Pulmonary artery endothelial cell (primary cell): ENCODE measurements at places on chromosomes 2 and 18.

DNA sequence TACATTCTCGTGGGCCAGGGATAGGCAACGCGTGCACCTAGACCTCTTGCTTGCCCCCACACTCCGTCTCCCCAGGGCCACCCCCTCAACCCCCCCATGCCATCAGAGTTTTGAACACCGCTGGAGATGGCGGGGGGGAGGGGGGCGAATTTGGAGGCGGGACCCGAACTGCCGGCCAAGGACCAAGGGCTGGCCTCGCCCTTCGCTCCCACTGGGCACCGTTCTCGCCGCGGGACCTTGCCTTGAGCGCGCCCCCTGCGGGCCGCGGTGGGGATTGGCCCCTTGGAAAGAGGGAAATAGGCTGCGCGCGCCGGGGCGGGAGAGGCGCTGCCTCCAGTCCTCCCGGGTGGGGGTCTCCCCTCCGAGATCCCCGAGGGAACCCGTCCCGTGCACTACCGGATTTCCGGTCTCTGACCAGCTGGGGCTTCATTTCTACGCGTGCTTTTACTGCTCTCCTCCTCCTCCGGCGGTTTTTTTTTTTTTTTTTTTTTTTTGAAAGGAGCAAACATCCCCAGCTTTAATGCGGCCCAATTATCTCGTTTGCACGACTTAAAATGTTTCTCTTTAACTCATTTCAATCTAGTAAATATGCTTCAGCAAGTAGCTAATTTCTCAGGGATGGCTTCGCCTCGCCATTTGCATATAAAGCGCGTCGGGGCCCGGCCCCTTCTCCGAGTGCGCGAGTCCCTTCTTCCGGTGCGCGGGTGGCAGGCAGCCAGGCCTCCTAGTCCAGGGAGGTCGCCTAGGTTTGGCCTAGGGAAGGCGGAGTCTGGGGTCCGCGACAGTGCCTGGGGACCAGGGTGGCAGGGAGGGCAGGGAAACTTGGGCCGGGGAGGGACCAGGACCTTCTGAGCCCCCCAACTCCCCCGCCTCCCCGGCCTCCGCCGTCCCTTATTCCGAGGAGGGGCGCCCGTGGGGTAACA, 10.0 kb upstream of the GBX2 start:
- no peak for DNase-seq

DNA sequence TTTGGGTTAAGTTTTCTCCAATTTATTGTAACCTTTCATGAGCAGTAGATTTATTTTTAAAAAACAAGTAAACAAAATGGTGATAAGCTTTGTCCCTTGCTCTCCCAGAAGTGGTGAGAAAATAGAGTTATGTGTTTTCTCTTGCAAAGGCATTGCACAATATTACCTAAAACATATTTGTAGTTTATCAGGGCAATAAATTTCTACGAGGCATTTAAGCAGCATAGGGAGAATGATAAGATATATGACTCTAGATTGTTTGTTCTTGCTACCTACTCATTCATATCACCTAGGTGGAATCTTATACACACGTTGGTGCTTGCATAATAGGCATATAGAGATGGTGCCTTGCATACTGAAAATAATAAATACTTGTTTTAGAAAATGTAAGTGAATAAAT, 201.7 kb downstream of the MYO1B start:
- DNase-seq = no peak

- DNase-seq = no peak
Measured at GRCh38 chr2:176445956-176446355, 176.7 kb downstream of the MTX2 start.

DNA sequence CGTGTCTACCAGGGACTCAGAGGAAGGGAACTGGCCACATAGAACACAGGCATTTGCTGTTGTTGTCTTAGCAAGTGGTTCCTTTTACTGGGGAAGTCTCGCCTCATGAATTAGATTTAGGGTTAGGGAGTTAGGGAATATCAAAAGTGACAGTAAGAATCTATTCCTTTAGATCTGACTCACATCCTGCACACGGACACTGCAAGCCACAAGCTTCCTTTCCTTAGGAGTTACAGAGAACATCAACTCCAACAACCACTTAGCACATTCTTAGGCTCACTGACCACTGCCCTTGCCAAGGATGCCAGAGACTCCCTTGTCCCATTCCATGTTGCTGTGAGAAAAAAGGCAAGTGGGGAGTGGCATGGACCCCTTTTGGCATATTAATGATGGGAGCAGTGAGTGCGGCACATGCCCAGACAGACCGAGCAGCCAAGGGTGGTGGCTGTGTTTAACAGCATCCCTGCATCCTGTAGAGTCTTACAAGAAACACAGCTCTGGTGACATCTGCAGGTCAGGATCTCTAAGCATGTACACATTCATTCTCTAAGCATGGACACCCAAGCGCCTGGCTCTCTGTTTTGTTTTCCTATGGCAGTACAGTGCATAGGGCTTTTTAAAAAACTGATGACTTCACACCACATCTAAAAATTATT, 745.6 kb upstream of the RAB6C start:
- no peak for DNase-seq

GRCh38 chr2:173862612-173863217, 102.5 kb downstream of the SP3 start:
- DNase-seq = no peak

GRCh38 chr2:100935372-100935752, 66.7 kb upstream of the RPL31 start:
- no peak for DNase-seq

DNA sequence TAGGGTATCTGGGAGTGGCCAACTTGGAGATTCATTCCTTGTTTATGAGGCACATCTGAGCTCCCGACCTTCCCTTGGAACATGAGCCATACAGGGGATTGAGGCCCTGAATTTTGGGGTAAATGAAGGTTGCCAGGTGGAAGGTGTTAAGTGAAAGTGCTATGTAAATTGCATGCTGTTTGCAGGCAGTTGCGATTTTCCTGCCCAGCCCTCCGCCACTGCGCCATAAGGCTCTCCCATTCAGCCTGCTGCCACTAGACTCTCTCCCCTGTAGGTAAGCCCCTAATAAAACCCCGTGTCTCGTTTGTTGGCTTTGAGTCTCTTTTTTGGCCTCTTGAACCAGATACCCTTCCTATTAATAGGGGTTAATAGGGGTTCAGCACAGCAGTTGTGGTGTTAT, 33.8 kb downstream of the PCARE start:
- no peak for DNase-seq

DNA sequence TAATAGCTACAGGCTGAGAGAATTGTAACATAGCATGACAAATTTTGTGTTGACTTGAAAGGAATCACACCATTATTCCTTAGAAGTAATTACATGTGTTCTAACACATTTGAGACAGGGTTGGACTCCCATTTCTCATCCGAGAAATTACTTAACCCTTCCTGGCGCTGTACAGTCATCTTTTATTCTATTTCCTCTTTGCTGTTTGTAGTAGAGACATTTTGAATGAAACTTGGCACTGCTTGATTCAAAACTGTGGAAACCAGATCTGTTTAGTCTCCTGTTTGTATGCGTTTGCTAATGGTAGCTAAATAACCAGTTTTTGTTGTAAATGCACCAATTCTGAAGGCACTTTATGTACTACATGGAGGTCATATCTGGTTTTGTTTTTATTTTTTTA, 231.9 kb downstream of the ALPK2 start:
- DNase-seq = peak; percentile 64
